ENCODE measurements at places on chromosomes 1 and 21.

GRCh38 chr1:114756009-114756892 is 1.5 kb downstream of the CSDE1 start:
- H3K4me1 ChIP-seq: peaks cover 41% of the 10 kb centered on the region
- no peaks in the 10 kb centered on the region for H3K36me3 ChIP-seq
- H3K27me3 ChIP-seq: no peaks in the 10 kb centered on the region
- H3K4me3 ChIP-seq: peak overlapping the region; percentile 85

GRCh38 chr1:31877544-31877943 is 60.6 kb downstream of the PTP4A2 start:
- no peaks in the 10 kb centered on the region for H3K36me3 ChIP-seq
- H3K4me3 ChIP-seq: no peak overlapping the region
- H3K27ac ChIP-seq: no peak overlapping the region
- H3K4me1 ChIP-seq: no peaks in the 10 kb centered on the region

- no peaks in the 10 kb centered on the region for H3K27me3 ChIP-seq
- no peak overlapping the region for H3K4me3 ChIP-seq
- DNase-seq: no peak
- H3K4me1 ChIP-seq: no peaks in the 10 kb centered on the region
- H3K36me3 ChIP-seq: no peaks in the 10 kb centered on the region
Observed at GRCh38 chr1:19412654-19413053, 72.7 kb downstream of the CAPZB start.

DNA sequence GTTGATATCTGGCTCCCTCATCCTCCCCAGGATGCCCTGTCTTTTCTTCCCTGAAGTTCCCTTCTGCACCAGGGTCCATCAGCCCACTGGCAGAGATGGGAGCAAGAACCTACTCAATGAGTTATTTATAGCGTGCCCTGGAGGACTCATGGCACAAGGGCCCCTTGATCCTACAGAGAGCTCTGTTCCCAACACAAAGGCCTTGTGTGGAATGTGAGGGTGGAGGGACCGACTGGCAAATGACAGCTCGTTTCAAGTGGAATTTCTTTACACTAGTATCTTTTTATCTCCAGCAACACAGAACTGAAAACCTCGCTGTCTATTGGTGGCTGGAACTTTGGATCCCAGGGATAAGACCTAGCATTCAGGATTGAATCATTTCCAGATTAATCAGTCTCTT is 22.4 kb downstream of the CHI3L2 start:
- no peaks in the 10 kb centered on the region for H3K36me3 ChIP-seq
- no peak overlapping the region for H3K4me3 ChIP-seq
- H3K4me1 ChIP-seq: no peaks in the 10 kb centered on the region
- H3K27me3 ChIP-seq: no peaks in the 10 kb centered on the region
- H3K27ac ChIP-seq: no peak overlapping the region

GRCh38 chr1:228542981-228543380 is 55.8 kb downstream of the RNF187 start:
- H3K4me3 ChIP-seq: no peak overlapping the region
- no peak for DNase-seq
- H3K4me1 ChIP-seq: no peaks in the 10 kb centered on the region
- H3K36me3 ChIP-seq: no peaks in the 10 kb centered on the region
- no peak overlapping the region for H3K27ac ChIP-seq

DNA sequence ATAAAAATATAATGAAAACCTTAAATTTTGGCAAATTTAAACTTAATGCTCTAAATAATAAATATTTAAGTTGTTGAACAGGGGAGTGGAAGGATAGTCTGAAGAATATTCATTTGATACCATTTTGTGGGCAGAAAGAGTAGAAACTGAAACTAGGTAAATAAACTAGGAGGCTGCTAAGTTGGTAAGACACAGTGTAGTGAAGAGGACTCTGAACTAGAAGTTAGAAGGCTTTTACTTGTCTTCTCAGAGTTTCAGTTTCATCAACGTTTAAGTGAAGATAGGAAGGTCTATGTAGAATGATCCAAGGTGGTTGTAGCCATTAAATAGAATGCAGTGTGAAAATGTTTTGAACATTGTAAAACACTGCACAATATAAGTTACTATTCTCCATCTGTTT is 516.9 kb downstream of the AMY1C start:
- H3K36me3 ChIP-seq: no peaks in the 10 kb centered on the region
- no peaks in the 10 kb centered on the region for H3K27me3 ChIP-seq
- no peak overlapping the region for H3K4me3 ChIP-seq
- H3K4me1 ChIP-seq: no peaks in the 10 kb centered on the region
- DNase-seq: no peak
- H3K27ac ChIP-seq: no peak overlapping the region

GRCh38 chr1:112533029-112533428 is 24.3 kb downstream of the WNT2B start:
- H3K27ac ChIP-seq: no peak overlapping the region
- H3K4me1 ChIP-seq: no peaks in the 10 kb centered on the region
- no peak for DNase-seq
- no peaks in the 10 kb centered on the region for H3K36me3 ChIP-seq
- H3K27me3 ChIP-seq: no peaks in the 10 kb centered on the region
- no peak overlapping the region for H3K4me3 ChIP-seq

DNA sequence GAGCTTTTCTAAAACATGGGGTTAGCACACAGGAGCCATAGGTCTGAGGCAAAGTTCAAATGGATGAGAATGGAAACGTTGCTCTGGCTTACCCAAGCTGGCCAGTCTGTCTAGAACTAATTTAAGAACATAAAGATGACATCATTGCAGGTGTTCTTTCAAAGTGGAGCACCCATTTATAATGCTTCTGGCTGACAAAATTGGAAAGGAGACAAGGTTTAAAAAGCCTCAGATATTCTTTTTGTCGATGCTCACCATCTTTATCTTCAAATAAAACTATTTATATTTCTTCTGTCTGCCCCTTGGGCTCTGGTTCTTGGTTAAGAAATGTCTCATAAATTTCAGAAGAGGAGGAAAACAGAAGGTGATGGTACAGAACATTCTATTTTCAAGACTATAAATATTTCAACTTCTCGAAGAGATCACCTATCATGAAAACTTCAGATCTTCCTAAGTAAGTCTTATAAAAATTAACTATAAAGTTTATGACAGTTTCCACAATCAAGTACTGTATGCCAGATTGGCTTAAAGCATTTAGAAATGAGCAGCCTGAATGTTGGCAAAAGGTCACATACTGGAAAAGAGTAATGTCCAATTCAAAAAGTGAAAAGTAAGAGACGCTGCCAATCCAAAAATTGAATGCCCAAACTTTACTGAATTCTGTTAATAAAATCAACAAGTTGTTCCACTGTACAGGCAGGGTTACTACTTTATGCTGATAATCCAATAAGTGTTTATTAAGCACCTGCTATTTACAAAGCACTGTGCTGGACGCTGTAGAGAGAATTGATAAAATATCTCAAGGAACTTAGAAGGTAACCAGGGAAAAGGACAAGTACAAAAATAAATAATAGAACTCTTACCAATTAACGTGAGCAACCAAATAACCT is 92.0 kb downstream of the ETS2 start:
- H3K27ac ChIP-seq: peak overlapping the region; percentile 14
- H3K4me1 ChIP-seq: no peaks in the 10 kb centered on the region
- no peak overlapping the region for H3K4me3 ChIP-seq
- no peaks in the 10 kb centered on the region for H3K36me3 ChIP-seq

Data from Peyer's patch (tissue), 4 donors.